ENCODE measurements at places on chromosomes 3 and 15. TPM values are rescaled to one million over a fixed set of nuclear protein-coding genes. Genes with fewer than 3 reads are reported as not detected.

GRCh38 chr3:161069511-161070251 lies 35.5 kb downstream of the B3GALNT1 start:
- no peak for DNase-seq
- H3K4me3 ChIP-seq: no peak overlapping the region
- H3K27ac ChIP-seq: no peak overlapping the region
- no peaks in the 10 kb centered on the region for H3K27me3 ChIP-seq
- no peaks in the 10 kb centered on the region for H3K36me3 ChIP-seq

DNA sequence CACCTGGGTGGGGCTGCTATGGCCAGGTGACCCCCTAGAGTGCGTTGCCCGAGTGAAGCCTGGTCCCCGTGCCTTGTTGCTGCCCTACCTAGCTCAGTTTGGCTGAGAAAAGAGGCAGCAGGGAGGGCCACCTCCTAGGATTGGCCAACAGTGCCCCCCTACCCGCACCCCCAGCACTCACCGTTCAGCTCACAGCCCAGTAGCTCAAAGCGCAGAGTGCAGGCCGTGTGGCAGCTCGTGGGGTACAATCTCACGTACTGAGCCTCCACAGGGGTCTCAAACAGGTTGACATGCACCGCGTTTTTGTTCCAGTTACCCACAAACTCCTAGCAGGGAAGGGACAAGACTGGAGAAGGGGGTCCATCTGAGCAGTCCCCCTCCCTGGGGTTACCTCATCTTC lies 7.6 kb downstream of the MFGE8 start:
- peaks cover 33% of the 10 kb centered on the region for H3K4me1 ChIP-seq
- H3K27me3 ChIP-seq: no peaks in the 10 kb centered on the region
- H3K27ac ChIP-seq: no peak overlapping the region
- H3K4me3 ChIP-seq: no peak overlapping the region
- DNase-seq: no peak

DNA sequence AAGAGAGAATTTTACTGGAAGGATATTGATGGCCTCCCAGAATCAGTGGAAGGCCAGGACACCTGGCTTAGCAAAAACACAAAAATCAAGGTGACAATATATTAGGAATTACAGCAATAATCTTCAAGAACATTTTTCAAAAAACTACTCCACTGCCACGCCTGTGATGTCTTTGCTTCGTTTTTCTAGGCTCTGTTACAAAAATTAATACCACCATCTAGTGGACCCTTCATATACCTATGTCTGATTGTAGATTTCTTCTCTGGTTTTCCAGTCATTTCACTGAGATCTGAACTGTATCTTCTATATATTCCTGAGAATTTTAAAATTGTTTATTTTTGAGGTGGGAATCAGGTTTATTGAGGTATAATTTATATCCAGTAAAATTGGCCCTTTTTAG lies 5.6 kb upstream of the SLC33A1 start:
- H3K27ac ChIP-seq: no peak overlapping the region
- no peak for DNase-seq
- no peak overlapping the region for H3K4me3 ChIP-seq
- H3K36me3 ChIP-seq: no peaks in the 10 kb centered on the region
- no peaks in the 10 kb centered on the region for H3K27me3 ChIP-seq

CCDC9B gene
- total RNA-seq: 0.53 TPM

DNA sequence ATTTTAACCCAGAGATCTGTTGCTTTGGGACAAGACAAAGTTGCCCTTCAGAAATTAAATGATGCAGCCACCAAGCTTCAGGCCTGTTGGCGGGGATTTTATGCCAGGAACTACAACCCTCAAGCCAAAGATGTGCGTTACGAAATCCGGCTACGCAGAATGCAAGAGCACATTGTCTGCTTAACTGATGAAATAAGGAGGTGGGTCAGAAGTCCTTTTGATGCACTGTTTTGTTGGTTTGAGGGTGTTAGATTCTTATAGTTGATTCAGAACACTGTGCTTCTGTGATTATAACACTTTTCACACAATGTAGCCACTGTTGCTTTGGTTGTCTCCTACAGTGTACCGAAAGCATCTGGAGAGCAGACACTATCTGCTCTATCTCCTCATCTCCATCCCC lies 20.8 kb upstream of the NXPE3 start:
- peaks cover 59% of the 10 kb centered on the region for H3K36me3 ChIP-seq
- no peaks in the 10 kb centered on the region for H3K27me3 ChIP-seq
- peaks cover 18% of the 10 kb centered on the region for H3K4me1 ChIP-seq
- no peak overlapping the region for H3K27ac ChIP-seq
- no peak overlapping the region for H3K4me3 ChIP-seq

DNA sequence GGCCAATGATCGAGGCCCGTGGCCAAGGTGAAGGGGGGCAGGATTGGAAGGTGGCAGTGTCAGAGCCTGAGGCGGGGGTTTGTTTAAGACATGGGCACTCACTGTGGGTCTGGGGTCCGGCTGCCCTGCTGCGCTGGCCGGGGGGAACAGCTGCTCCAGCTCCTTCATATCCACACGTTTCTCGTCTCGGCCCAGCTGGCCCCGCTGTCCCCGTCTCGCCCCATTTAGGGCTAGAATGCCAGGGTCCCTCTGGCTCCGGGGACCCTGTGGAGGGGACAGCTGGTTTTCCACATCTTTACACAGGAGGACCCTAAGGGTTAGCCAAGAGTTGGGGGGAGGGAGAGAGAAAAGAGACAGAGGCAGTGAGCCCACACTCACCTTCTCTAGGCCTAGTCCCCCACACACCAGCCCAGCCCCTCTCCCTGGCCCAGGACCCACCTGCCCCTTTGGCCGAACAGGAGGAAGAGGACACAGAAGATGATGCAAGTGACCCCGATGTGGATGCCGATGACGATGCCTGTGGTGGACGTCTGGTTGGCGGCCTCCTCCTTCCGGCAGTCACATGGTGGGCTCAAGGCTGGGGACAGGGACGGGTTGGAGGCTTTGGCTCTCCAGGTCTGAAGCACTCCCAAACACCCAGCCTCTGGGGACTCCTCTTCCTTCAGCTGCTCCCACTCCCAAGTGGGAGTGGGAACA lies 25.0 kb downstream of the RNU5B-1 start:
- H3K27me3 ChIP-seq: peaks cover 7% of the 10 kb centered on the region
- no peak for DNase-seq
- H3K36me3 ChIP-seq: no peaks in the 10 kb centered on the region

All from activated CD4-positive, alpha-beta memory T cell treated with anti-CD3 and anti-CD28 coated beads for 36 hours (primary cell).